ENCODE measurements at places on chromosomes 16 and 17. TPM values are rescaled to one million over a fixed set of nuclear protein-coding genes. Genes with fewer than 3 reads are reported as not detected.

Gene TBX21
- 0.20 TPM for polyA plus RNA-seq

Gene TP53TG3C
- not detected for polyA plus RNA-seq

Gene FAM20A
- polyA plus RNA-seq, result 15.4 TPM

Gene CFAP97D1
- 0.04 TPM for polyA plus RNA-seq

Gene NOG
- 1.1 TPM for polyA plus RNA-seq

Gene KRT12
- polyA plus RNA-seq, result not detected

Gene KRTAP2-3
- polyA plus RNA-seq, result not detected

Gene WNT3
- 1.8 TPM for polyA plus RNA-seq

Gene MMP15
- polyA plus RNA-seq, result 10.9 TPM

Gene C16orf96
- 0.16 TPM for polyA plus RNA-seq

Gene MARVELD3
- 15.5 TPM for polyA plus RNA-seq

Gene EPN3
- polyA plus RNA-seq, result 5.9 TPM

Gene DNAH9
- 6.2 TPM for polyA plus RNA-seq

Measured in renal cortex interstitium (tissue), 15 donors.